ENCODE measurements at places on chromosomes 6 and 20. TPM values are rescaled to one million over a fixed set of nuclear protein-coding genes. Genes with fewer than 3 reads are reported as not detected.

The RBPJL gene
- total RNA-seq: not detected

The MEI4 gene
- 0.08 TPM for total RNA-seq

GRCh38 chr20:10540636-10541493, 105.8 kb downstream of the SLX4IP start:
- peak; percentile 73 for DNase-seq

The COL20A1 gene
- not detected for total RNA-seq

GRCh38 chr20:37741570-37741969, 47.7 kb downstream of the CTNNBL1 start:
- no peak for DNase-seq

DNA sequence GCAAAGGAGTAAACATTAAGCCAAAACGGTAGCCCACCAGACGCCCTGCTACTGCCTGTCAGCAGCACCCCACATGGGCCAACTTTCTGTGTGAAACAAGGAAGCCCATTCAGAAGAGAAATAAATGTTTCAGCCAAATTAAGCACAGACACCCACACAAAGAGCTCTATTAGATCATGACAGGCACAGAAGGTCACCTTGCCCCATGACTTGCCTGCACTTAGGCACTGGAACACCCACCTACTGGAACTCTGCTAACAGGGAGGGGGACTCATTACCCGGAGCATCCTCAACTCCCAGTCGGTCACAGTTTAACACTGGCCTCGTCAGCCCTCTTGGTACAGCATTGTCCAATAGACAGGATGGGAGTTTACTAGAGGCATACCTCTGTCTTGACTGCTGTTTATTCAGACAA, 31.8 kb downstream of the GFOD1 start:
- DNase-seq: peak; percentile 90

The SLC16A10 gene
- 5.9 TPM for total RNA-seq

The SLC24A3 gene
- not detected for total RNA-seq

- DNase-seq: peak; percentile 95
Observed at GRCh38 chr6:137852346-137852745, 14.7 kb upstream of the TNFAIP3 start.

The CRISP1 gene
- total RNA-seq: not detected

The DEK gene
- total RNA-seq: 141 TPM
